ENCODE measurements at places on chromosomes 2 and 18. TPM values are rescaled to one million over a fixed set of nuclear protein-coding genes. Genes with fewer than 3 reads are reported as not detected.

FAM228A gene
- 9.4 TPM for total RNA-seq

MPP4 gene
- 0.63 TPM for total RNA-seq

LRRTM1 gene
- 13.8 TPM for total RNA-seq

CASP8 gene
- 0.63 TPM for total RNA-seq

TBR1 gene
- total RNA-seq: 132 TPM

MGAT4A gene
- 36.0 TPM for total RNA-seq

ATP6V1B1 gene
- not detected for total RNA-seq

LCT gene
- not detected for total RNA-seq
